ENCODE measurements at places on chromosomes 12 and 14.

DNA sequence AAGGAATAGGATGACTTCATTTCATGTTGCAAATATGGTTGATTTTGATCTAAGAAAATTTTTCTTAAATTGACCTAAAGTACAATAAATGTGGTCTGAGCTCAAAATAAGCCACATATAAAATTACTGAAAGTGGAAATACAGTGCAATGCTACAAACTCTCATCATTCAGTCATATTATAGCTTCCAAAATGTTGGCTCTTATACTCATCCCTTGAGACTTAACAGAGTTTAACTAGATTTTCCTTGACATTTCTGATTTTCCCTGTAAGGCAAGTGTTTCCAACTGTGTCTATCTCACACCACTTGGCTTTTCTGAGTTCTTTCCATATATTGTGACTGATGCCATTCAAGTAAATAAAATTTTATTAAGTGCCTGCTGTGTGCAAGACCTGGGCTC lies 123.7 kb upstream of the NTF3 start:
- DNase-seq: no peak

DNA sequence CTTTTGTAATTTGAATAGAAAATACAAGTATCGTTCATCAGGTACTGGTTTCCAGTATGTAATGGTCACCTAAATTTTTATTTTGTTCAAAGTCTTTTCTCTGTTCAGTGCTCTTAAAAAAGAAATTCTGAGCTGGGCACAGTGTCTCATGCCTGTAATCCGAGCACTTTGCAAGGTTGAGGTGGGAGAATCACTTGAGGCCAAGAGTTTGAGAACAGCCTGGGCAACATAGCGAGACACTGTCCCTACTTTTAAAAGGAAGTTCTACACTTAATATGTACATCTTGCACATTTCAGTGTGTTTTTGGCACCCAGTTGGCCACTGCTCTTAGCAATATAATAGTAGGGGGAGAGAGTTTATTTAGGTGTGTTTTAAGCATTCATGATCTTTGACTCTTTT lies 27.9 kb downstream of the PCNX1 start:
- no peak for DNase-seq

DNA sequence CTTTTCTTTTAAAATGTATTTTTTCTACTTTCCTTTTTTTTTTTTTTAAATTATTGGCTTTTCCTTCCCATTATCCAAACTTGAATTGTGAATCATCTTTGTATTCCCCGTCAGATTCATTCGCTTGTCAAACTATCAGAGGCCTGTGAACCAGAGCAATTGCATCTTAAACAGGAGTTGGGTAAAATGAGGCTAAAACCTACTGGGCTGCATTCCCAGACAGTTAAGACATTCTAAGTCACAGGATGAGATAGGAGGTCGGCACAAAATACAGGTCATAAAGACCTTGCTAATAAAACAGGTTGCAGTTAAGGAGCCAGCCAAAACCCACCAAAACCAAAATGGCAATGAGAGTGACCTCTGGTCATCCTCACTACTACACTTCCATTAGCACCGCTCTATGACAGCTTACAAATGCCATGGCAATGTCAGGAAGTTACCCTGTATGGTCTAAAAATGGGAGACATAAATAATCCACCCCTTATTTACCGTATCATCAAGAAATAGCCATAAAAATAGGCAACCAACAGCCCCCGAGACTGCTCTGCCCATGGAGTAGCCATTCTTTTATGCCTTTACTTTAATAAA lies 19.9 kb downstream of the FUT8 start:
- DNase-seq: no peak

DNA sequence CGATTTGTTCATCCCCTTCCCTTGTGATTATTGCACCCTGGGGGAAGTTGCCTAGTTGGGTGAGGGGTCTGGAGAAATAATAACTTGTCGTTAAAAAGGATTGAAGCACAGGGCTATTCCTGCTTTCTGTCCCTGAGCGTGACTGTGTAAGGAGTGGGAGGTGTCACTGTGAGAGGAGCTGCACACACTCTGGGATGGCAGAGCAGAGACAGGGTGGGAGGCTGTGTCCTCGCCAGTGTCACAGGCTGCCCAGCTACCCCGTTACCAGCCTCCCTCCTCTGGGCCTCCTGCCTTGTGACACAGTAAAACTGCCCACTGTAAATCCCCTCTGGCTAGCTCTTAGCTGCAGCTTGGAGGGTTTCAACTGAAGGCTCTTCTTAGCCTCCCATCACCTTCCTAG lies 460.6 kb downstream of the AACS start:
- no peak for DNase-seq

DNA sequence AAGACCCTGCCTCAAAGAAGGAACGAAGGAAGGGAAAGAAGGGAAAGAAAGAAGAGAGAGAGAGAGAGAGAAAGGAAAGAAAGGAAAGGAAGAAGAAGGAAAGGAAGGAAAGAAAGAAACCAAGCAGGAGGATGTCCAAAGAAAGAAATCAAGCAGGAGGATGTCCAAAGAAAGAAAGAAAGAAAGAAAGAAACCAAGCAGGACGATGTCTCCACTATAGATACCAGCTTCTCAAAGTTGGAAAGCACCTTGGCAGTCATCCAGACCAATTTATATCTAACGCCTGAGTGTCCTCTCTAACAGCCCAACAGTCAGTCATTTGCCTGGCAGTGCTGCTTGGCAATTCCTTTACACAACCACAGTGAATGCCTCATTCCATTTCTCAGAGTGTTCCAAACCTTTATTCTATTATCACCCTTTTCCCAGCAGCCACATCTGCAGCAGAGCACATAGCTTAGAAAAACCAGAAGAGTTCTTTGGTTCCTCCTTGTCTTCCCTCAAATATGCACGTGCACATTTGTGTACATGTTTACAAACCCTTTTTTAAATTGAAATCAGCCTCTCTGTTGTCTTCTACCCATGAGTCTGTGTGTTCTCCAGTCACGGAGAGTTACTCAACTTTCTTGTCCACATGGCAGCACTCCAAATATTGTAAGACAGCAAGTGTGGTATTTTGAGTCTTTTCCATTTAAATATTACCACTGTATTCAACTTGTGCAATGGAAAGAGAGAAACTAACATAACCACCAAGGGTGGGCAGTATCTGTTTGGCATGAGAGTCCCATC lies 138.4 kb downstream of the STXBP6 start:
- DNase-seq: no peak

DNA sequence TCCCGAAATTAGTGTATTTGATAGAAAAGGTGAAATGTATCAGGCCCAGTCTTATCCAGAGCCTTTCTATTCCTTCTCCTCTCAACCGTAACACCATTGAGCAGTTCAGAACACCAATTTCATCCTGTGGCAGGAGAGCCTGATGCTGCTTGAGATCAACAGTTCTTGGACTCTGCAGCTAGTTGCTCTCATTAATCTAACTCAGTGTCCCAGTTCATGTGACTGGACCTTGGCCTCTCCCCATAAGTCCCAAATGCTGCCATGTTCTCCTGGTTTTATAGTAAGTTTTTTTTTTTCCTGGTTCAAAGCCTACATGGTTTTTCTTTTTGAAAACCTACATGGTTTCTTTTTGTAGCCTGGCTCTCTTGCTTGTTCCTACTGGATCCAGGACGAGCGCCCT lies 293.9 kb downstream of the ITPR2 start:
- no peak for DNase-seq

DNA sequence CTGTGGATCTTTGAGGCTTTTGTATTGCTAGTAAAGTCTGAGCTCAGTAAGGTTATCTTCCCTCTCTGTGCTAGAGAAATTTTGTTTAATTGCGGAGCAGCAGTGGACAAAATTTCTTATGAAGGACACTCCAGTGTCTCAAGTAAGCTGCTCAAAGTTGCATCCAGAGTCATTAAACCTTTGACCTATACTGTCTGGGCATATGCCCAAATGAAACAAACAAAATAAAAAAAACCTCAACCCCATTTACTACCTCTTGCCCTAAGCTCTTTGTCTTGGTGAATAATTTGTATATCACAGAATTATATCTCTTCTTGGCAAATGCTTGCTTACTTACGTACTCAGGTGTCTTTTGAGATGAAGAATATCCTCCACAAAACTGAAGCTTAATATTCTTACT lies 465.2 kb downstream of the SOX5 start:
- no peak for DNase-seq
